ENCODE measurements at places on chromosomes 12 and 14.

DNA sequence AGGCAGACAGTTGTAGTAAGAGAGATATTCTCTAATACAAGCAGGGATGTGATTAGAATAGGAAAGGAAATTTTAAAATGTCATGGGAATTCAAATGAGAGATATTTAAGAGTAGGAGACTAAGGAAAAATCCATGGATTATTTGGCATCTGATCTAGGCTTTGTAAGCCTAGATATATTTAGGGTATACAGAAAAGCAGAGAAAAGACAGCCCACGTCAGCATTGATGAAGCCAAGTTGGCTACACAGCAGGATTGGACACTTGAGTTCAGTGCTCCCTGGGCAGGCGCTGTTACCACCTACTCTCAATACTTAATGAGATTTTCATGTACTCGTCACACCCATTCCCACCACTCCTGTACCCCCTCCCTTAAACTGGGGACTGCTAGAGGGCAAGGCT, 1.7 kb upstream of the KCNJ8 start:
- no peak for DNase-seq

DNA sequence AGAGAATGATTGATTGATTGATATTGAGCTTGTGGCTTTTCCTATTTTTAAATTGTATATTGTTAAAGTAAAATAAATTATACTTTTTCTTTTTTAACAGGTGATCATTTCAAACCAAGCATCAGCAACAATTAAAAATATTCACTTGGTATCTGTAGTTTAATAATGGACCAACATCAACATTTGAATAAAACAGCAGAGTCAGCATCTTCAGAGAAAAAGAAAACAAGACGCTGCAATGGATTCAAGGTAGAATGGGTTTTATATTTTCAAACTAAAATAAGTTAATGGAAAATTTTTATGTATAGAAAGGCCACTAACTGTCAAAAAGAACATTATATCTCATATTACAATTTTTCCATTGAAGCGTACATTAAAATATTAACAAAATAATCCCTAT, 5.1 kb downstream of the SLCO1B3 start:
- no peak for DNase-seq

DNA sequence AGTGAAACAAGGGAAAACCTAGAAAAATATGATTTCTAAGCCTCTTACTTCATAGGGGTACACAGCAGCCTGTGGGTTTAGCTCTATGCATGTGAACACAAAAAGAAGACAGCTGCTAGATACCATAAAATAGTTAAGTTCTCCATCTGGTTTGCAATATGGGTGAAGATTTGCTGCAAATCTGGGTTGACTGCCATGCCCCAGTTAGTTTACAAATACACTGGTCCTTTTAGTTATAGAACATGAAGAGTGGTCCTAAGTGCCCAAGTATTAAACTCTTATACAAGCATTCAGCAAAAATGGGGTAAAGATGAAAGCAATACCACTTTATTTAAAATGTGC, 176.1 kb downstream of the AEBP2 start:
- no peak for DNase-seq

GRCh38 chr14:38592764-38593442, 337.0 kb upstream of the CLEC14A start:
- no peak for DNase-seq

GRCh38 chr14:47389535-47389934, 285.9 kb downstream of the MDGA2 start:
- DNase-seq = no peak

GRCh38 chr12:57242691-57243454, 8.1 kb downstream of the STAC3 start:
- peak; percentile 81 for DNase-seq

GRCh38 chr12:113476176-113476986, 4.7 kb upstream of the LHX5 start:
- DNase-seq = no peak
